ENCODE measurements at places on chromosomes 5 and 9. TPM values are rescaled to one million over a fixed set of nuclear protein-coding genes. Genes with fewer than 3 reads are reported as not detected.

DNA sequence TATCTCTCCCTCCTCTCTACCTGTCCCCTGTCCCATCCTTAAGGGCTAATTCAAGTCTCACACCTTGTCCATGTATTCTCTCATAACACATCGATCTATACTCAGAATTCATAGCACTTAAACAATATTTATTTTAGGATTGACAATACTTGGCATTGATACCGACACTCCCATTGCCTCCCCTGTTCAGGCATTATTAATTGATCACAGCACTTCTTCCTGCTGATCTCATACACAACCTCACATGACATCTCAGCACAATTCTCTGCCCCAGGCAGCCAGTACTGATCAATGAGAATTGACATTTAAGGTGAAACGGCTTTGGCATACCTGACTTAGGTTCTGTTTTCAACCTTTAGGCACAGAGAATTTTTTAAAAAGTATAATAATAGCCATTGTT is 582.4 kb upstream of the BRINP1 start:
- DNase-seq = no peak

- DNase-seq = no peak
Measured at GRCh38 chr5:97495301-97495700, 312.3 kb upstream of the RIOK2 start.

GRCh38 chr5:178777520-178777919 is 47.1 kb upstream of the ZNF354A start:
- no peak for DNase-seq

Gene MTX3
- total RNA-seq = 26.0 TPM

Gene TAF1L
- 4.3 TPM for total RNA-seq

DNA sequence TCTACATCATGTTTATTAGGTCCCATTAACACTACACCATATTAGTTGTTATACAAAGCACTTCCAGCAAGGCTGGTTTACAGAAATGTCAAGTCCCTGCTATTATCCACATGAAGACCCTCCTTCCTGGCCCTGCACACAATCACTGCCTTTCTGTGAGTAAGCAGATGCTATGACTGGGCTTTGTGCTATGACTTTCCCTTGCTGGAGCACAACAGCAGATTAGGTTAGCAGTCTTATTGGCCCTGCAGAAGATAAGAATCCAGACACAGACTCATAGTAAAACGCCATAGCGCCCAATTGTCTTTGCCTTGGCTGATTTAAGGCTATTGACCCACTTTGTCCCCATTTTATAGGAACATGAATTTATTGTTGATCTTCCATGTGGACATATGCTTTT is 228.9 kb upstream of the ACTBL2 start:
- peak; percentile 76 for DNase-seq

GRCh38 chr5:426392-426976 is 16.5 kb upstream of the EXOC3 start:
- no peak for DNase-seq

DNA sequence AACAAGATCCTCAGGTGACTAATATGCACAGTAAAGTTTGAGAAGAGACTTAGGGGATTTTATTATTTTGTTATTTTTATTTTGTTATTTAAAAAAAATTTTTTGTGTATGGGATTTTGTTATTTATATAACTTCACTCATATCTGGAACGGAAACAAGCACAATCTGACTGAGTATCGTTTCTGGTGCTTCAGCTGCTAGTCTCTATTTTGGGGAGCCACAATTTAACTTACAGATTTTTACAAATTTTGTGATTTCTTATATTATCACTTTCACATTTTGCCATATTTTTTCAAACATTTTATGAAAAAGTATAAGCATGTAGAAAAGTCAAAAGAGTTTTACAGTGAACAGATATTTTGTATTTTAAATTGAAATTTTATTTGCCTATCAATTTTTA is 208.7 kb downstream of the CCDC171 start:
- DNase-seq = no peak

GRCh38 chr5:173331287-173331686 is 3.1 kb upstream of the STC2 start:
- no peak for DNase-seq

Measured in umbilical cord (tissue), 2 donors.